Astrocyte of the hippocampus (primary cell): ENCODE measurements at places on chromosomes 1 and 21.

DNA sequence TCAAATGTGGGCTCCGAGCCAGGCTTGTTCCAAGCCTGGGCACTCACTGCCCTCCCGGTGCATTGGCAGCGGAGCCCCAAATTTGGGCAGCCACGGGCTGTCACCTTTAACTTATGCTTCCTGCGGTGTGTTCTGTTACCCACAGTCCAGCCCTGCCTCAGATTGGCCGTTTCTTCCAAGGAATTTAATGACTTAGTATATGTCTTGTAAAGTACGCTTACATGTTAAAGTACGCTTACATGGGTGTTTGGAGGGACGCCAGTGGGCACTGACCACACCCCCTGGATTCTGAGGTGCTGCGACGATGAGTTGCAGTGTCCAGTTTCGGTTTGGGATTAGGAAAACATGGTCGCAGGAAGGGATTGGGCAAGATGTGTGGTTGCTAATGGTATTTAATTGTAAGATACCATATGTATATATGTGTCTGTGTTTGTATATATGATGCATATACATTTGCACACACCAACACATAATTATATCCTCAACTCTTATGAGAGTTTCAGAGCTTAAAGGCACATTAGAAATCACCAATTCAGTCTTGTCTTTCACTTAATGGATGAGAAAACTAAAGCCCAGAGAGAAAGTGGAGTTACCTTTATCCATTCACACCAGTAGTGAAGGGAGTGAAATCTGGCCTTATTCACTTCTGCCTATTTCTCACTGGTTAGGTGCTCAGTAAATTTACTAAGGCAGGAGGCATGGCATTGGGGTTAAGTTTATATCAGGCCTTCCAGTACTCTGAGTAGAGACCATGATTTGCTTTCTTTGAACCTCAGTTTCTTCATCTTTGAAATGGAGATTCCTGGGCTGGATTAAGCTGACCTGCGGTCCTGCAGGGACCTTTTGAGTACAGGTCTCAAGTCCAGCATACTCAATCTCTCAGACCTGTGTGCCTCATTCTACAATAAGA lies 1.0 kb downstream of the SMYD2 start:
- DNase-seq, result peak; percentile 62

GRCh38 chr1:33363021-33363420 lies 42.1 kb upstream of the A3GALT2 start:
- DNase-seq, result no peak

DNA sequence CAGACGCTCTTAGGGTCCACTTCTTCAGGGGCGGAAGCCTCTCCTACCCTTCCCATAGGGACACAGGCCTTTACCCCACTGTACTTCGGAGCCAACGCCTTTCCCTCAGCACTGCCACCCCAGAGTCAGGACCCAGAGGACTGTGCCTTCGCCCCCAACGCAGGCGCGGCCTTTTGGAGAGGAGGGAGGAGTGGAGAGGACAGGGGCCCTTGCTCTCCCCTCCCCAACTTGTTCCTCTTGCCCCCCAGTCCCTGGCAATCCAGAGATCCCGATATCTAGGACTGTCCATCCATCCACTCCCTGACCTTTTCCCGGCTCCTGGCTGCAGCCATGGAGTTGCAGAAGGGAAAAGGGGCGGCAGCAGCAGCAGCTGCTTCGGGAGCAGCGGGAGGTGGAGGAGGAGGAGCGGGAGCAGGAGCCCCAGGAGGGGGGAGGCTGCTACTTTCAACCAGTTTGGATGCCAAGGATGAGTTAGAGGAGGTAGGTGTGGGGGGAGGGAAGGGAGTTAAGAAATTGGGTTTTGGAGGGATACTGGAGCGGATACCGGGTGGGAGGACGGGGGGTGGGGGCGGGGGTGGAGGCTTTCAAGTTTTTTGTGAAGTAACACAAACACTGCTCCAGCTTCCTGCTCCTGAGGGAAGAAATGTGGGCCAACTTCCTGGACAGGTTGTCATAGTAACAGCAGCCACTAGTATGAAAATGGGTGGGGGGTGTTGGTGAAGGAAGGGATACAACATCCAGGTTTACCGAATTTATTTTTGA lies 636 bp downstream of the INTS3 start:
- DNase-seq, result peak; percentile 58

GRCh38 chr1:212951947-212952640 lies 1.8 kb downstream of the VASH2 start:
- DNase-seq, result peak; percentile 17
